ENCODE measurements at places on chromosomes 13 and 19.
A peak's percentile ranks its signal among the peaks of the same experiment; 100 is the strongest.

DNA sequence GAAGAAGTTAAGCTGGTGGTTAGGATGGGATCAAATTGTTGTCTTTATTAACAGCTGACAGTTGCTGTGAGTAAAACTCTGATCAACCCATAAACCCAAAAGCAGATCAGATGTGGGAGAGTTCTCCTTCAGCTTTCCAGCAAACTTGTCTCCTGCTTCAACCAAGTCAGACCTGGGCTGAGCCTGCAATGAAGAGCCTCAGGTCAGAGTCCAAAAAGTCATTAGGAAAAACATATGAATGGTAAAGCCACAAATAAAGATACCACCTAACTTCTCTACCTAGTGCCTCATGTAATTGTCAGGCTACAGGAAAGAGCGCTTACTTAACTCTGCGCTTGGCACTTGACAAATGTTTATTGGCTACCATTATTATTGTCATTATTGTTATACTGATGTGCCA, 21.9 kb upstream of the UBE2L5 start:
- no peak for DNase-seq

DNA sequence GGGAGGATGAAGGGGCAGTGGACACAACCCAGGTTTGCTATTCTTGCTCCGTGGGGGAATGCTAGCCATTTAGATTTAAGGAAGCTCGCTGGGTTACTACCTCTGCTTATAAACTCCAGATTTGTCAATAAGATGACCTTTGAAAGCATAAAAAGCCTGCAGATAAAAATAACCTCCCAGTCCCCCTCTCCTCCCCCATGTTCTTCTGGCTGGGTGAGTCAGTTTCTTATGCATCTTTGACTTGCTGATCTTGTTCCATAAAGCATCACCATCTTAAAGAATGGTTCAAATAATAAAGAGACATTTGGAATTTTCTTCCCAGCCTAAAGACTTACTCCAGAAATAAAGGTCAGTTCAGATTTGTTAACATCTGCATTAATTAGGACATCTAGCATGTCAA, 118.3 kb upstream of the RNF113B start:
- DNase-seq, result no peak

- DNase-seq, result no peak
Measured at GRCh38 chr13:32036757-32037156, 5.2 kb downstream of the FRY start.

- no peak for DNase-seq
Measured at GRCh38 chr13:51781246-51782022, 22.5 kb downstream of the DHRS12 start.

DNA sequence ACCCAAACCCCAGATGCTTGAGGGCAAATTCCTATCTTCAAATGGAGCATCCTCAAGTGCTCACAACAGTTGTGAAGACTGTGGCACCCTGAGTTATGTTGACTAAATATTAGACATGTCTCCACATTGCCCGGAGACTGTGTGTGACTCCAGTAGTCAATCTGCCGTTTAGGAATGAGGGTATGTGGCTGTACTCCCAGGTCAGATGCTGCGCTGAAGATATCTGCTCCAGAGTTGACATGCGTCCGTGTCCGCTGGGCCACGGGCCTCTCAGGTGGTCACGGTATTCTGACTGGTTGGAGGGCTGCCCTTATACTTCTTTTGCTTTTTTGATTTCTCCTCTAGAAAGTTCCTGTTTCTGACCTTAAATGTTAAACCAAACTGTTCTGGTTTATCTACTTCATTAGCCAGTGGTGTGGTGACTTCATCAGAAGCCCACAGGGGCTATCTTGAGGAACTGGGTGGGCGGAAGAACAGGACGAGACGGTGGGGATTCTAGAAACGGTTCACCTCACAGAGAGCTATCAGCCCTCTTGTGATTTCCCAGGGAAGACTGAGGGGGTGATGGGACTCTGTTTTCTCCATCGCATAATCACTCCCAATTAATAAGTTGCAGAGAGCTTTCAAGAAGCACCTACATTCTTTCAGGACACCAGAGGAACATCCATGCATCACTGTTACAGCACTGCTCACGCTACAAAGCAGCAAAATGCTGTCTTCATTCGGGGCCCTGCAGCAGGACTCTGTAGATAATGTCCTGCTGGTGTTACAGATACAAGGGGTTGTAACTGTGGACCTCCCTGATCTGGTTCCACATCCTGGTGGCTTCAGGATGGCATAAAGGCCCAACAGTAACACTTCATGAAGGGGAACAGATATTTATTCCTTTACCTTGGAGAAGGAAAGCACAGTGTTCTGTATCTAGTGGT, 1.3 kb upstream of the LCP1 start:
- no peak for DNase-seq

DNA sequence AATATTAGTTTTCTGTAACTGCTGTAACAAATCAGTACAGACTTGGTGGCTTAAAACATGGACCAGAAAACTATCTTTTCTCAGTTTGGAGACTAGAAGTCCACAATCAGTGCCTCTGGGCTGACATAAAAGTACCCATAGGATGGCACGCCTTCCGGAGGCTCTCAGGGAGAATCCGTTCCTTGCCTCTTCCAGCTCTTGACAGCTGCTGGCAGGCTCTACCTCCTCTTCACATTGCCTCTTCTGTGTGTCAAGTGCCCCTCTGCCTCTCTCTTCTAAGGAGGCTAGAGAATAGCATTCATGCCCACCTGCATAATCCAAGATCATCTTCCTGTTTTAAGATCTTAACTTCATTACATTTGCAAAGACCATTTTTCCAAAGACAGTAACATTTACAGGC, 1194.2 kb downstream of the EFNB2 start:
- DNase-seq, result no peak

DNA sequence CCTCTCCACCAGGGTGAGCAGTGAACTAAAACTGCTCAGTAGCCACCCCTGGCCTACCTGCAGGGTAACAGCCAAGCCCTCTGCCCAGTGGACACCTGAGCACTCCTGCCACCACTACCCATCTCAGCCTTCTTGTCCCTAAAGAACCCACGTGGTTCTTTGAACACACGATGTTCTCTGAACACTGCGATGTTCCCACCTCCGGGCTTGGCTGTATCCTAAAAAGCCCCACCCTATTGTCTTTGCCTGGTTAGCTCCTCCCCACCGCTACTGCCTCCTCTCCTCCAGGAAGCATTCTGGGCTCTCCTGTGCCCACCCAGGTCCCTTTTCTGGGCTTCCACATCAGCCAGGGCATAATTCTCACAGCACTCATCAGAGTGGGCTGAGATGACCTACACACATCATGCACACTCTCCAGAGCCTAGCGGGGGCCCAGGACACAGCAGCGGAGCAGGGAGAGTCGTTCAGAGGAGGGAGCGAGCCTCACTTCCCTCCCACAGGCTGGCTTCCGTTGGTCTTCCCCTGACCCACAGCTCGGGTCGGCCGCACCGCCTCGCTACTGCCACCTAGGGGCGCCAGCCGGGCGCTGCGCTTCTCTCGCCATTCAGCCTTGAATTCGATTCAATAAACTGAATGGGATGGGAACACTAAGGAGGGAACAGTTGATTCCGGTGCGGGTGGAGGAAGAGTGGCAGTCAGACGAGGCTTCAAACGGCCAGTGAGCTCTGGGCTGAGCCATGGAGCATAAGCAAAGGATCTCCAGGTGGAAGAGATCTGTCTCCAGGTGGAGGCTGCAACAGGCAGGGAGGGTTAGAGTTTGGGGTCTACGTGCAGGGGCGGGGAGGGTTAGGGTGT, 3.2 kb downstream of the ELAVL1 start:
- peak; percentile 56 for DNase-seq

DNA sequence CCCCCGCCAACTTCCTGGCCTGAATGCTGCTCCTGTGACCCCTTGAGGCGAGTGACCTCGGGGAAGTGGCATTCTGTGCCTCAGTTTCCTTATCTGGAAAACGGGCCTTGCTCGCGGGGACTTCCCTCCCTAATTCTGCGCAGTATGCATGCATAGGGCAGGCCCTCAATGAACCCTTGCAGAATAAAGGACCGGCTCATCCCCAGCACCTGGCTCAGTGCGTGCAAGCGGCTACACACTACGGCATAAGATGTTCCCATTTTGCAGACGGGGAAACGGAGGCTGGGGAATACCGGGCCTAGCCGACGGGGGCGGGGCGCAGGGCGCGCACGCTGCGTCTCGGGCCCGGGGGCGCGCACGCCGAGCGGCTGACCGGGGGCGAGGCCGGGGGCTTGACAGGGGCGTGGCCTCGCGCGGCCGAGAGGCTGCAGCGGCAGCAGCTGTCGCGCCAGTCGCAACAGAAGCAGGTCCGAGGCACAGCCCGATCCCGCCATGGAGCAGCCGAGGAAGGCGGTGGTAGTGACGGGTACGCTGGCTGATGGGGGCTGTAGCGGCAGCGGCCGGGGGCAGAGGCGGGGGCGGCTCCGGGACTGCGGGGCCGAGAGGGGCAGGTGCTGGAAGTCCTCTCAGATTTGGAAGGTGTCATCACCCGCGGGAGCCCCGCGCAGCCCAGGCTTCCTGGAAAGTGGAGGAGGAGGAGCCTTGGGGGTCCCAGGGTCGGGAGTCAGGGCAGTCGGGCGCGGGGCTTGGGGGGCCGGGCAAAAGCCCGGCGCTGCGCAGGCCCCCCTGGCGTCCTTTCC, at the start of gene PGPEP1:
TSS of gene PGPEP1 (plus strand) at position 409 of the 800 bp plus-strand sequence. CDS start at position 493, 84 bp downstream.
- peak; percentile 56 for DNase-seq

DNA sequence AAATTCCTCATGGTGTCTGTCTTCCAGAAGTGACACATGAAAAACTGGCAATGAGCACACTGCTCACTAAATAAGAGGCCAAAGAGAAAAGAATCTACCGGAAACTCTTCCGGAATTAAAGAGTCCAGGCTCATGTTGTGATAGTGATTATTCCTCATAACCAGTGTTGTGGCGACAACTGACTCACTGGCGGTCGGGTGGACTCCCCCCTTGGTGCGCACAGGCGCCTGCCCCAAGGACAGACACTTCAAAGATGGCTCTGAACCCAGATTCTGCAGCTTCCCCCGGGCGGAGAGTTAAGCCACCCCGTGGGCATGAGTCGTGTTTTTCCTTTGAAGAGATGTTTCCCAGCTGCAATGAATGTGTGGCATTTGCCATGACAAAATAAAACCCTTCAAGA, 10.3 kb downstream of the IL17D start:
- no peak for DNase-seq

DNA sequence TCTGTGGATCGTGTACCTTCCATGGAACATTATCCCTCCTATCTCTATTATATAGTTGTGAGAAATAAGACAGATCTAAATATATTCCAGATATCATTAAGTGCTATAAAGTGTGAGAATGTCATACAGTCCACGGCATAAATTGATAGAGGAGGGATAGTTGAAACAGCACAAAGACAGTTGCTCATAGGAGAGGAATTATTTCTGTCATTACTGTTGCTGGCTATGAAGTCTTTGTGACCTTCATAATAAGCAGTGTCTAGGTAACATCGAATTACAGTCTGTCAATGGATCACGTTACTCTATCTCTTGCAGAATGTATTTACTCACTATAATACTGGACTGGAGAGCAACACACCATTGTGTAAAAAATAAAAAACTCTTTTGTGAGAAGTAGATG, 671.5 kb upstream of the PCDH20 start:
- DNase-seq, result no peak

- peak; percentile 39 for DNase-seq
Measured at GRCh38 chr13:40148101-40148500, 492.6 kb downstream of the COG6 start.

GRCh38 chr13:95447814-95448213, 104.7 kb upstream of the CLDN10 start:
- no peak for DNase-seq

- DNase-seq, result no peak
Measured at GRCh38 chr19:4800591-4801081, 9.1 kb downstream of the FEM1A start.

DNA sequence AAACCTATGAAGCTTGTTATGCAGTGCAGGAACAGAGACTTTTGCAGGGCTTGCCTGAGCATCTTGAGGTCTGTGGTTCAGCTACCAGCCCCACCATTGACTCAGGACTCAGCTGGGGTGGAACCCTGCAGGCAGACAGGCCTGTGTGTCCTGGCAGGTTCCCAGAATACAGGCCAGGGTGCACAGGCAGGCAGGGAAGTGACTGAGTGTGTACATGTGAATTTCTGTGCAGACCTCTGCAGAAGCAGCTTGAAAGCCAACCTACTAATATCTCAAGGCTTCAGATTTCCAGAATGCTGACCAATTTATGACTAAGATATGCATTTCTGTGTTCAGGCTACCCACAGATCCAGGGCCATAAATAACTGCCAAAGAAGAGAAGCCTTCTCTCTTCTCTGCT, 254.4 kb downstream of the DLEU7 start:
- DNase-seq, result no peak

DNA sequence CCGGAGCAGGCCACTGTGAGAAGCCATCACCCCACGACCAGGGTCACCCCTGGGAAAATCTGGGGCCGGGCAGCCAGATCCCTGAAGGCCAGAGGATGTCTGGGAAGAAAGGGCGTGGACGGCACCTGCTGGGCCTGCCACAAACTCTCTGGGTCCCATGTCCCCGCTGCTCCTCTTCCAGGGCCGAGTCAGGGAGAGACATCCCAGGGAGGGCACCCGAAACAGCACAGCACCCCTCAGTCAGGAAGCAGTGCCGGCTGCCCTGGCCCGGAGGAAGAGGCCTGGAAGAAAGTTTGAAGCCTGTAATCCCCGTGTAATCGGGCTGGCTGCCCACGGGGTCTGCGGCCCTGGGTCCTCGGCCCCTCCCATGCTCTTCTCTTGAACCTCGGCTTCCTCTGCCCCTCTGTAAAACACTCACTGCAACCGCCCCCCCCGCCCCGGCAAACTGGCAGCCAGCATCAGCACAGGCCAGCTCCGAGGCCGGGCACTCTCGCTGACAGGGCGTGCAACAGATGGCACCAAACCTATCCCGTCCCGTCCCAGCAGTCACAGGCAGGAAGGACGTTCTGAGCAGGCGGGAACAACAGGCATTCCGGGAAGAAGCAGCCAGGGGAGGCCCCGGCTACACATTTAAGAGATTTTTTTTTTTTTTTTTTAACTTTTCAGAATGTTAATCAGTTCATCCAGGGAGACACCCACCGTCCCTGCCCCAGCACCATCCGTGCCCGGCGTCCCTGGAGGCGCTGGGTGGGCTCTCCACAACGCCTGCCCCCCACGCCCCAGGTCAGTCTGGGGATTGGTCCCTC, 1.5 kb downstream of the SBNO2 start:
- DNase-seq, result no peak

GRCh38 chr13:100511466-100511865, 77.1 kb downstream of the GGACT start:
- DNase-seq, result no peak

GRCh38 chr13:34401696-34402095, 540.4 kb upstream of the NBEA start:
- no peak for DNase-seq

DNA sequence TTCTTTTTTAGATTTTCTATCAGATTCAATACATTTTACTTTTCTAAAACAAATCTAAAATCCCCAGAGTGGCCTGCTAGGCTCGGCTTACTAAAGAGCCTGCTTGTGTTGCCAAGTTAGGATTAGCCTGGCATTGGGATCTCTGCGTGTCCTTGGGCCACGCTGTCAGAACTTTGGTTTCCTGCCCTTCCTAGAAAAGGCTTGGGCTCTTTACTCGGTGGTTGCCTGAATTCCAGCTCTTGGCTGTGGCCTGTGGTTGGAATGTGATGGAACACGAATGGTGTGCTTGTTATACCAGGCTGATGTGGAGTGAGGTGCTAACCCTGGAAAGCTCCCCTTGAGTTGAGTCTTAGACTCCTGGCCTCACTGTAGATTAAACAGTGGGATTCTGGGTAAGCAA, 8.5 kb downstream of the SPATA13 start:
- DNase-seq, result no peak

Measured in naive thymus-derived CD8-positive, alpha-beta T cell (primary cell).